AG04449 (cell line): ENCODE measurements at places on chromosomes 3 and 15.

- no peak for DNase-seq
Measured at GRCh38 chr3:13417166-13417947, 2.8 kb downstream of the NUP210 start.

DNA sequence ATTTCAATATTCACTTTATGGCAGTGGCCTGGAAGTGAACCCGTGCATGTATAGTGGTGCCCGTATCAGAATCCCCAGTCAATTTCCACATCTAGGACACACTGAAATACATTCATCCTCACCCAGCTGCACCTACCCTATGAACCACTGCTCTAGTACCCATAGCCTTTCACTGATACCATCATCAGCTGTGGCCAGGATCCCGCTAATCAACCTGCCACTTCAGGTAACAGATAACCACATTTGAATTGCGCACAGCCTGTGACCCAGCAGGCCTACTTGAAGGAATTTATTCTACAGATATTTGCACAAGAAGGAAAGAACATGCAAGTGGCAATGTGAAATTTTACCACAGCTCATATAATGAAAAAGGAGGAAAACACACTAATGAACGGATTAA is 161.0 kb upstream of the CCDC54 start:
- DNase-seq, result no peak

DNA sequence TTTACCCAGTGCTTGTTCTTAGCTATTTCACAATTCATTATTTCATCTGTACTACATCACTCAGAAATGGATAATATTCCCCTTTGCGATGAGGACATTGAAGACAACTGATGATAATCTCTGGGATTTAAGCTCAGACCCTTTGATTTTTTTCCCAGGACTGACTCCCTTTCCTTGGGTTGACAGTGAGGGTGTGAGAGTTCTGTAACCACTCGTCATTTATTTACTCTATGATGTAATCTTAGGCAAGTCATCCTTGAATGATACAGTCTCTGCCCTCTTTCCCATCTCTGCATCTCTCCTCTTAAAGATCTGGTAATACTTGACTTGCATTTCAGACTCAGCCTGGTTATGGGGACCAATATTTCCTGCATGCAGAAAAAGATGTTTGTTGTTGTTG is 1041.7 kb downstream of the AGBL1 start:
- no peak for DNase-seq

DNA sequence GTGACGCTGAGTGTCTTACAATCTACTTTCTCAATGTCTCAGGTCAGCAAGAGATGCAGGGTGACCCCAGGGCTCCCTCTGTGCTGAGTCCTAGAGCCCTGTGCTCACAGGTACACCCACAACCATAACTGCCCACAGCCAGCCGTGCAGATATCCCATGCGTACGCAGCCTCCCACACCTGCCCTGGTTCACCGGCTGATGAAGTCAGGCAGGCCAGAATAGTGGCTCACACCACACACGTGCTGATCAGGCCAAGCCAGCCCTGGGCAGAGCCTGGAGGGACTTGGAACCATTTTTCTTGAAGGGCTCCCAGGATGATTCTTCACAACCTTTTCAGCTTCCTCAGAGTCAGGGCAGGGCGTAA is 63.6 kb upstream of the RPL32 start:
- no peak for DNase-seq

GRCh38 chr15:69610858-69611257 is 158.2 kb downstream of the RPLP1 start:
- no peak for DNase-seq

GRCh38 chr15:59247364-59247763 is 40.7 kb downstream of the LDHAL6B start:
- no peak for DNase-seq

DNA sequence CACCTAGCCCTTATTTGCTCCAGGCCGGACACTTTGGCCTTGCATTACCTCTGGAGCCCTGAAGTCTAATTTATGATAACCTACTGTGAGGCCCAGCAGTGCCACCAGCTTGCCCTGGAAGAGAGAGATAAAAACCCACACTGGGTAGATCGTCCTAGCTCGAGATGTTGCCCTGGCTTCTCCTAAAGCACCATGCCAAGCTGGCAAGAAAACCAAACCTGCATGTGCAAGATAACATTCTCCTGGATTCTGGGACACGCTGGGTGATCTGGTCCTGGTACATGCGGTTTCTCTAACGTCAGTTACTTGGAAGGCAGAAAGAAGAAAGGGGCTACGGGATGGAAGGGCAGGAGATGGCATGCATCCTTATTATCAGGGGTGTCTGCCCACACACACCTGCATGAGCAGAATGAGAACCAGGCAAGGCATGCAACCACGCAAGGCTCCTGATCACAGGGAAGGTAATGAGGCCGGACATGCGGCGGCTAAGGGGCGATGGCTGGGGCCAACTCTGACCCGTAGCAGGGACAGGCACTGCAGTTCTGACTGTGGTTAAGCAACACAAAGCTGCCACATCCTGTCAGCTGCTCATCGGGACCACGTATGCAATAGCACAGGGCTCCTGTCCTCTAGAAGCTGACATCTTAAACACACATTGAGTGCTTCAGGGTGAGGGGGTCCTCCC is 73.0 kb downstream of the OXNAD1 start:
- DNase-seq, result no peak

DNA sequence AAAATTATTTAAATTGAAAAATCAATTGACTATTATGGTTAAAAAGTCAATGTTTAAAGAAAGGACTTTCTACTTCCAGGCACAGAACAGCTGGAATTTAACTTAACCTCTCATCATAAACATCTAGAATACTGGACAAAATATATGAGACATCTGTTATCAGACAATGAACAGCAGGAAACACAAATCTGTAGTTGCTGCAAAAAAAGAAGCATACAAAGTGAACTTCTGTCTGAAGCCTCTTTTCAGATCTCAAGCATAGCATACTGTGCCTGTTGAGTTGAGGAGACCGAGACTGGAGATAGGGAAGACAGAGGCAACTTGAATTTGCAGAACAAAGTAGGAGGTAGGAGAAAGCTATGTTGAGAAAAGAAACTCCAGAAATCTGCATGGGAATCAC is 140.0 kb upstream of the CBLB start:
- no peak for DNase-seq

DNA sequence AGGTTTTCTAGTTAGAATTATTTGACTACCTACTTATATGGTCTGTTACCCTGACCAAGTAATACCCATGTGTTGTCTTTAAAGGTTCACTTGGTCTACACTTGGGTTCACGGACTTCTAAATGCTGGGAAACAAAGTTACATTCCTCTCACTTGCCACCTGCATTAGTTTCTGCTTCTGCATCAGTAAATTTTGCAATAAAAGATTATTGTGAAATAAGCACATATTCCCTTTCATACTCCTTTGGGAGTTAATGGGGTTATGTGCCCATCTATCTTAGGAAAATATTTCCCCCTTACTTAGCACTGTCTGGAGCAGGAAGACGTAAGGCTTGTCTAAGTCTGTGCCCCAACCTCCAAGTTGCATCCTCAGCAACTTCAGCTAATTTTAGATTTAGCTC is 160.7 kb downstream of the FRMD5 start:
- peak; percentile 10 for DNase-seq

GRCh38 chr15:77608774-77609173 is 23.9 kb downstream of the LINGO1 start:
- no peak for DNase-seq

DNA sequence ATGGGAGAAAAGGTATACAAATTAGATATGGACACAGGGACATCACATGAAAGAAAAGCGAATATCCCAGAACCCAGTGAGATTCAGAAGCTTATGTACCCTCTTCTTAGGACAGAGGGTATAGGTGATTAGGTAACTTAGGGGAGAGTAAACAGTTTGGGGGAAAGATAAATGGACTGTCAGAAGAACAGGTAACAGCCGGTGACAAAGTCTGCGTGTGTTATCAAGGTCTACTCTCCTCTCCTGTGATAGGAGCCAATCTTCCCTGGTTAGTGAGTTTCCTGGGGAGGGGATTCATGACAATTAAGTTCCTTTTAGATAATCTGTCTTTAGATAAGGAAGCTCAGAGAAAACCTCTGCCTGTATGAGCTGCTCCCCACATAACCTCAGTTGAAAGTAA is 30.6 kb upstream of the SNRPN start:
- no peak for DNase-seq

DNA sequence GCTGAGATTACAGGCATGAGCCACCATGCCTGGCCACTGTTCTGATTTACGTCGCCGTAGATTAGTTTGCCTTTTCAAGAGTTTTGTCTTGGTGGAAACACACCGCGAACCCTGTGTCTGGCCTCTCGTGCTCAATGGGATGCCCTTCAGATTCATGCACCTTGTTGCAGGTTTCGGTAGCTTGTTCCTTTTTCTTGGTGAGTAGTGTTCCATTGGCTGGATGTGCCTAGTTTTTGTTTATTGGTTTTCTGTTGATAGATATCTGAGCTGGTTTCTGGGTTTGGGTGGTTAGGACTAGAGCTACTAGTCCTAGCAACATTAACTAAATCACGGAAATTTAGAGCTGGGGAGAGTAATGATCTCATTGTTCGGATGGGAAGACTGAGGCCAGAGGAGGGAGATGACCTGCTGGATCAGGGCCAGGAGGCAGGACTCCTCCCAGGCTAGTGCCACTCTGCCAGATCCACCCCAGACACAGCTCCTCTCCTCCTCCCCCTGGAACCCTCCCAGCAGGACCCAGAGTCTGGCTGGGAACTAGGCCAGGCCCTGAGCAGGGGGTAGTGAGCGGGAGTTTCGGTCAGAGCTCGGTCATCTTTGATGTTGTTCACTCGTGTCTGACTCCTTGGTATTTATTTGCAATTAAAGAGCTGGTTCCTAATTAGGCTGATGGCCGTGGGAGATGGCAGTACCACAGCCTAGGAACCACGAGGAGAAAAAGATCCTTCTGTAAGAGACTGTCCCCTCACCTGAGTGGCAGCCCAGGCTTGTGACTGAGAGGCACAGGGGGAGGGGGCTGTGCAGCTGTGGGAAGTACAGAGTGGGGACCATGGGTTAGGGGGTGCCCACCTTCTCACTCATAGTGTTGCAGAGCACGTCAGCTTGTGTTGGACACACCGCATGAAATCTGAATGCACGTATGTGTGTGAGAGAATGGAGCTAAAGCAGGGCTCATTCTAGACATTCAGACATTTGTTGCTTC is 73.4 kb downstream of the SMAD6 start:
- no peak for DNase-seq

GRCh38 chr3:170815340-170815739 is 54.7 kb downstream of the RPL22L1 start:
- DNase-seq, result no peak

- DNase-seq, result no peak
Measured at GRCh38 chr3:3734881-3735280, 64.3 kb upstream of the LRRN1 start.

GRCh38 chr15:85047271-85047948 is 65.8 kb downstream of the PDE8A start:
- peak; percentile 79 for DNase-seq

DNA sequence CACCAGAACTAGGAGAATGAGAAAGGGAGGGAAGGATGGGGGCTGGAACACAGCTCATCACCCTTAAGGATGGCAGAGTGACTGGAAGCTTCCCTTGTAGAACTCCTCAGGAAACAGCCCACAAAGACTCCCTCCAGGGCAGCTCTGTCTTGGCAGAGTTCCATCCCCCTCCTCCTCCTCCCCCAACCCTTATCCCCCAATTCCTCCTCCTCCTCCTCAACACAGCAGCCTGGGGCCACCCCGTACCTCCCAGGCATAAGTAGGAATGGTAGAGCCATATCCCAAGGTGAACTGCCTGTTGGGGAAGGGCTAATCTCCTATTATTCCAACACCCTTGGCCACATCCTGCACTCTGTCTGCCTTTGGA is 38.8 kb downstream of the ADCY5 start:
- DNase-seq, result no peak

GRCh38 chr3:46713898-46714552 is 3.6 kb downstream of the PRSS50 start:
- DNase-seq, result no peak

GRCh38 chr15:29285386-29285785 is 15.8 kb upstream of the NSMCE3 start:
- no peak for DNase-seq

- DNase-seq, result no peak
Measured at GRCh38 chr3:140842984-140843649, 98.5 kb upstream of the SLC25A36 start.

DNA sequence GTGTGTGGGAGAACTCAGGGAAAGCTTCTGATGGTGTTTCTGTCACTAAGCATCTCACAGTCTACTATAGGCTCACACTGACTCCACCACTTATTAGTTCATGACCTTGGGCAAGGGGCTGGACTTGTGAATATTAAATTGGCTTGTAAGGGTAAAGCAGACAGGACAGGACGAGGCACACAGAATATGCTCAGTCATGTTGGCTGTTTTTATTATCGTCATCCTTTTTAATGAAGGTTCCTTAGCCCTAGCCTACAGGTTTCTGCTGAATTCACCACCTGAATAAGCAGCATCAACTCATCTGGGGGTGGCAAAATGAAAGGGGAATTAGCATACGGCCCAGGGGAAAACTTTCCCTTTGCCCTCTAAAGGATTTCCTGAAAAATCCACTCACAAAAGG is 39.6 kb upstream of the LIPC start:
- no peak for DNase-seq

GRCh38 chr3:114313426-114313825 is 19.6 kb downstream of the TIGIT start:
- no peak for DNase-seq

DNA sequence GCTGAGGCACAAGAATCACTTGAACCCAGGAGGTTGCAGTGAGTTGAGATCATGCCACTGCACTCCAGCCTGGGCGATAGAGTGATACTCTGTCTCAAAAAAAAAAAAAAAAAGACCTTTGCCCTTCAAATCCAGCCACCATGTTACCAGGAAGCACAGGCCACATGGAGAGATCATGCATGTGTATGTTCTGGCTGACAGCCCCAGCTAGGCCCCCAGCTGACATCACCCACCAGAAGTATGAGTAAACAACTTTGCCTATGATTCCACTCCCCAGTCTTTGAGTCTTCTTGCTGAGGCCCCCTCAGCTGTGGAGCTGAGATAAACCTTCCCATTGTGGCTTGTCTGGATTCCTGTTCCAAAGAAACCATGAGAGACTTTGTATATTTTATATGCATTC is 3.3 kb upstream of the ARIH2 start:
- no peak for DNase-seq

- DNase-seq, result no peak
Measured at GRCh38 chr3:72728329-72728889, 119.8 kb downstream of the SHQ1 start.
